Stimulated activated CD8-positive, alpha-beta memory T cell treated with anti-CD3 and anti-CD28 coated beads, Interleukin-4, amount 100 ng/mL, for 1 hour (primary cell): ENCODE measurements at places on chromosomes 4 and X.

DNA sequence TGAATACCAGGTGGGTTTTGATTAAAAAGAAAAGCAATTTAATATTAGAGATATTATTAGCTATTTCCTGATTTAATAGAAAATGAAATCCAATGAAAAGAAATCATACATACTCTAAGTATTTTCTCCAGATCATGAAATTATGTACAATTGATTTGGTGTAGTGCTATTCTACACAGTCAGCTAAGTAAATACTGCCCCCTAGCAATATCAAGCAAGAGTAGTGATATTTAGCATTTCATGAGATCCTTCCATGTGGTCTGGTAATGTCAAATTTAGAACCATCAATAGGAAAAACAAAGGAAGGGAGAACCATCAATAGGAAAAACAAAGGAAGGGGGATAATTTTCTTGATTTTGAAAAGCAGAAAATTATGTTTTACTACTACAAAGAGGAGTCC is 114.6 kb downstream of the TBCK start:
- DNase-seq: no peak

DNA sequence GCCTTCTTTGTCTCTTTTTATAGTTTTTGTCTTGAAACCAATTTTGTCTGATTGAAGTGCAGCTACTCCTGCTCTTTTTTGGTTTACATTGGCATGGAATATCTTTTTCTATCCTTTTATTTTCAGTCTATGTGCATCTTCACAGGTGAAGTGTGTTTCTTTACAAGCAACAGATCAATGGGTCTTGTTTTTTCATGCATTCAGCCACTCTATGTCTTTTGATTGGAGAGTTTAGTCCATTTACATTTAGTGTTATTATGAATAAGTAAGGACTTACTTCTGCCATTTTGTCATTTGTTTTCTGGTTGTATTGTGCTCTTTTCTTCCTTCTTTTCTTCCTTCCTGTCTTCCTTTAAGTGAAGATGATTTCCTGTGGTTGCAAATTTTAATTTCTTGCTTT is 224.4 kb downstream of the SLC39A8 start:
- DNase-seq: no peak

DNA sequence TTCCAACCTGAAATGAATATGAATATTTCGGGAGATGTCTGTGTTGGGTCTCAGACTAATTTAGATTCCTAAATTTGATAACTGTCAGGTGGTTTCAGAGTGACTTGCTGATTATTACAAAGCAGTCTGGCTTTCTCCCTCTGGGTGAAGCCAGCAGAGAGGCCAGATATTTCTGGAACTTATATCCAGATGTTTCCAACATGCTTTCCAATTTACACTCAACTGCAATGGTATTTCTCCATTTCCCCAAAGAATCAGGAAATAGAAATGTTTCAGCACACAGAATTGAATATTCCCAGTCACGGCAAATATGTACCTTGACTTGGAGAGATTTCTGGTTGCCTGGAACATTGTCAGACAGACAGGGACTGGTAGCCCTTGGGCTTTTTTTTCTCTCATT is 48.5 kb upstream of the EGFL6 start:
- DNase-seq: no peak

DNA sequence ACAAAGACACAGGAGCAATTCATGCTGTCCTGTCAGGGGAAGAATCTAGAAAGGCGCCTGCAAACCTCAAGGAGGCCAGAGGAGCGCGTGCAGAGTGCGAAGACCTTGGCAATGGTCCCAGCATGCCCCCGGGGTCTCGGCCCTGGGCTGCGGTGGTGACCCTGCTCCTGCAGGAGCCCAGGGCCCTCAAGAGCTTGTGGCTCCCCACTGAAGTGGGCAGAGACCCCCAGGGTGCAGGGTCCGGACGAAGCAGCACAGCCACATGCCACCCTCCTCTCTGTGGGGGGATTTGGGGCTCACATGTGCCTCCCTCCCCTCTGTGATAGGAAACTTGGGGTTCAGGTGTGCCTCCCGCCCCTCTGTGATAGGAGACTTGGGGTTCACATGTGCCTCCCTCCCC is 39.3 kb downstream of the GAK start:
- DNase-seq: no peak

- no peak for DNase-seq
Measured at GRCh38 chrX:120293015-120293414, 18.2 kb downstream of the TMEM255A start.

GRCh38 chrX:142256935-142257334 is 51.8 kb upstream of the MAGEC2 start:
- no peak for DNase-seq

GRCh38 chrX:154074199-154074598 is 23.3 kb downstream of the MECP2 start:
- no peak for DNase-seq

GRCh38 chrX:42515939-42516338 is 262.0 kb downstream of the PPP1R2C start:
- no peak for DNase-seq

DNA sequence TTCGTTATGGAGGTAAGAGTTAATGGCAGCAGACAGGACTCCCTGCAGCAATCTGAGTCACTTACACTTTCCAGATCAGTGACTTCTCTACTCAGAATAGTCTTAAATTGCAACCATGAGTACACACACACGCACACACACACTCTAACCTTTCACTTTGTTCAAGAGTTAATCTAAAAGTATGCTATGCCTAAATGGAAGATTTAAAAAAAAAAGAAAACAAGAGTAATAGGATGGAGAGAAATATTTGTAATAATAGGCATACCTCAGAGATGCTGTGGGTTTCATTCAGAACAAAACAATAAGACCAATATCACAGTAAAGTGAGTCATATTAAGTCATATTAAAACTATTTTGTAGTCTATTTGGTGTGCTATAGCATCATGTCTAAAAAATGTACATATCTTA is 969.1 kb upstream of the PCDH10 start:
- DNase-seq: no peak

GRCh38 chr4:7183161-7183560 is 9.2 kb upstream of the SORCS2 start:
- DNase-seq: no peak

GRCh38 chr4:184269879-184270430 is 52.3 kb upstream of the ENPP6 start:
- DNase-seq: no peak

DNA sequence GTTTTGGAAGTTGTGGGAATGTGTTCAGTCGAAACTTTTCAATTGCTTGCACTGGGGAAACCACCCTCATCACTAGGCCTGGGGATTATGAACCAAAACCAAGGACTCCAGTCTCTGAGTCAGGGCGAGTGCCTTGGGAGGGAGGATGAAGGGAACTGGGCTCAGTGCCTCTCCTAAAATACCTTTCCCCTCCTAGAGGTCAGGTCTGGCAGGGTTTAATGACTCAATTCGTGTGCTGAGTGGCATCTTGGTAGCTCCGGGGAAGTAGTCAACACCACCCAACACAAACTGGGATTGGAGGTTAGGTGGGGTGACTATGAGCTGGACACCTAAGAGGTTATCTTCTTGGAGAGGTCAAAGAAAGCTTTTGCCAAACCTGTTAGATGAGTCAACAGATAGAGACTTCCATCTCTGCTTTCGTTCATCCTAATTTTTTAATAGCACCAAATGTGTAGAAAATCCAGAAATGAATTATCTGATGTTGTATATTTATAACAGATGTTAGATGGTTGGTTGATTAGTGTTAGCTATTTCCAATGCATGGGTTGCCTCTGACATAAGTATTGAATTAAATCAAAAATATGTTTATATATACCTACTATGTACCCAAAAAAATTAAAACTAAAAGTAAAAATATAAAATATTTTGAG is 202.8 kb downstream of the SHROOM3 start:
- DNase-seq: no peak

GRCh38 chrX:96436105-96436504 is 248.5 kb upstream of the DIAPH2 start:
- DNase-seq: no peak

DNA sequence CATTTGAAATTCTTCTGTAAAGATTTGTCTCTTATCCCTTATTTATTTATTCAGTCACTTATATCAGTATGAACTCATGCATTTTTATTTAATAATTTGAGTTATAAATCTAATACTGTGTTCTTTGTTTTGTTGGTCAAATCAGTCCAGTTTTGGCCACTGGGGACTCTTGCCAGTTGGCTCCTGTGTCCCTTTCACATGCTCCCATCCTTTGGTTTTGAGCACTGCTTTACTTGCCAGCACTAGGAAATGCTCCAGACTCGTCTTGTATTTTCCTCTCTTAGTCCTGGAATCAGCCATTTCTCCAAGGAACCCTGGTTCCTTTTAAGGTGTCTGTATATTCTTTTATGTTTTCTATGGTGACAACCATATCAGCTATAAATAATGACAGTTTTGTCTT is 28.1 kb downstream of the KANTR start:
- no peak for DNase-seq

GRCh38 chr4:183098019-183098722 is 886 bp upstream of the WWC2 start:
- DNase-seq: no peak

- DNase-seq: no peak
Measured at GRCh38 chrX:4315891-4316290, 602.4 kb upstream of the PRKX start.

DNA sequence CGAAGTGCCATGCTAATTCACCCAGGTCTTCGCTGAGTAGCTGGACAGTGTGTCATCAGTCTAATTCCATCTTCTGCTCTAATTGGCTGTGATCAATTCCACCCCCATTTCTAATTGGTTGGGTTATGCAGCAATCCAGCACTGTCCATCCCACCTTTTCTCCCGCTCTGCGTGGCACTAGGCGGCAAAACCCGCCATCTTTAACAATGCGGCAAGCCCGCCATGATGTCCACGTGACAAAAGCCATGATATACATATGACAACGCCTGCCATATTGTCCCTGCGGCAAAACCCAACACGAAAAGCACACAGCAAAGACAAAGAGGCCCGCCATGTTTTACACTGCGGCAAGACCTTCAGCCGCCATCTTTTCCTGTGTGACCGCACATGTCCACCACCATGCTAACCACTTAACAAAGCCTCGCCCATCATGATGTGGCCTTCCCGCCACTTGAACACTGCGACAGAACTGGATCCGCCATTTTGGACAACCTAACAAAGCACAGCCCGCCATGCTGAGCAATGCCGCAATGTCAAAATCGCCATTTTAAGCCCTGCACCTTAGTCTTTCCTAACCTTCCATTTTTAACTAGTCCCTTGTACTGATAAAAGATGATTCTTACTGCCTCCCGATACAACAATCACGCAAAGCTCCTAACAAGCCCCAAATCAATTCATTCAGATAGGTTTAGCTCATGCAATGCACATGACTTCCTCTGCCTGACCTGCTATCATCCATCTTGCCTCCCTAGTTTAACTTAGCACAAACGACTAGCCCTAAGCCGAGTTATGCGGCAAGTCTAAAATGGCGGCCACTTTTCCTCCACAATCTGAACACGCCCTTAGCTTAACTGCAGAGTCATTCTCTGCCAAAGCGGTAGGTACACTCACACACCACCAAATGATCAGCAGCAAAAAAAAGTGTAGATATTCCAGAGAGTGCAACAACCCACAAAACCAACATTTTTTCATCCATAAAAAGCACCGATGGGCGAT is 288.3 kb downstream of the CHIC1 start:
- no peak for DNase-seq

GRCh38 chrX:77556276-77556675 is 109.1 kb downstream of the FGF16 start:
- no peak for DNase-seq

DNA sequence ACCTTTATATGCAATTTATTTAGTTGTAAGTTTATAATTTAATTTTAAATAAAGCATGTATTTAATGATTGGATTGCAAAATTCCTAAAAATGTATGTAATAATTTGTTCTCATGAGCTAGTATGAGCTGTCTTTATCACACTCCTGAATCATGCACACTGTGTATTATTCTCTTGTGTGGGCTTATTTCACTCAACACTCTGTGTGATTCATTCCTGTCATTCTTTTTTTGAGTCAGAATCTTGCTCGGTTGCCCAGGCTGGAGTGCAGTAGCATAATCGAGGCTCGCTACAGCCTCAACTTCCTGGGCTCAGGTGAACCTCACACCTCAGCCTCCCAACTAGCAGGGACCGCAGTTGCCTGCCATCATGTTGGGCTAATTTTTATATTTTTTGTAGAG is 123.1 kb upstream of the SLC34A2 start:
- DNase-seq: no peak

DNA sequence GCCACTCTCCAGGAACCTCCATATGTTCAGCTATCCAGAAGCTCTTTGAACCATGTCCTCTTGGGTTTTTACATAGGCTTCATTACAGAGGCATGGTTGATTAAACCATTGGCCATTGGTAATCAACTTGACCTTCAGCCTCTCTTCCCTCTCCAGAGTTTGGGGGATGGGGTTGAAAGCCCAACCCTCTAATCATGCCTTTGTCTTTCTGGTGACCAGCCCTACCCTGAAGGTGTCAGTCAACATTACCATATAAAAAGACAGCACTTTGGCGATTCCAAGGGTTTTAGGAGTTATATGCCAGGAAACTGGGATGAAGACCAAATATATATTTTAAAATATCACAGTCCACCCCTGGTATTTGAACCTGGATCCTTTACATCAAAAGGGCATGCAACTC is 222.5 kb downstream of the CHIC1 start:
- DNase-seq: no peak
